ENCODE measurements at places on chromosomes 12 and 14.

DNA sequence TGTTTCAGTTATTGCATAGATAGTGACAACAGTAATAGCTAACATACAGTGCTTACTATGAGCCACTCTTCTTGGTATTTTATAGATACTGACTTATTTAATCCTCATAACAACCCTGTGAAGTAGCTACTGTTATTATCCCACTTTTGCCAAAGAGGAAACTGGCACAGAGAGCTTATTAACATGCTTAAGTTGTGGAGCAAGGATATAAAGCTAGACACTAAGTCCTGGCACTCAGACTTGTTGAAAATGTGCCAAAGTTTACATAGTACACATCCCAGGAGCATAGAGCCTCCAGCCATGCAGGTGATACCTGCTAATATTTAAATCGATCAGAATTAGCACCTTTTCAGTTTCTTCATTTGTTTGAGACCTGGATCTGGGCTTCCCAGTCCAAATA, 41.8 kb downstream of the VEZT start:
- no peak for DNase-seq

DNA sequence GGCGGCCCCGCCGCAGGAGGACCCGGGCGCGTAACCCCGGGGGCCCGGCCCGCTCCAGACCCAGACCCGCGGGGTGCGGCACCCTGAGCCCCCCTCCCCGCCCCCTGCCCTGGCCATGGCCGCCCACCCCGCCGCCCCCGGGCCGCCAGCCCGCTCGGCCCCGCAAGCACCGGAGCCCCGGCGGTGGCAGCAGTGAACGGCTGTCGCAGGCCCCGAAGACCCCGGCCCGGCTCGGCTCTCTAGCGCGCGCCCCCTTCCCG, 221 bp downstream of the MARCHF9 start:
- DNase-seq = no peak

- no peak for DNase-seq
These were observed 54.0 kb downstream of the SLC38A1 start for GRCh38 chr12:46214668-46215436.

DNA sequence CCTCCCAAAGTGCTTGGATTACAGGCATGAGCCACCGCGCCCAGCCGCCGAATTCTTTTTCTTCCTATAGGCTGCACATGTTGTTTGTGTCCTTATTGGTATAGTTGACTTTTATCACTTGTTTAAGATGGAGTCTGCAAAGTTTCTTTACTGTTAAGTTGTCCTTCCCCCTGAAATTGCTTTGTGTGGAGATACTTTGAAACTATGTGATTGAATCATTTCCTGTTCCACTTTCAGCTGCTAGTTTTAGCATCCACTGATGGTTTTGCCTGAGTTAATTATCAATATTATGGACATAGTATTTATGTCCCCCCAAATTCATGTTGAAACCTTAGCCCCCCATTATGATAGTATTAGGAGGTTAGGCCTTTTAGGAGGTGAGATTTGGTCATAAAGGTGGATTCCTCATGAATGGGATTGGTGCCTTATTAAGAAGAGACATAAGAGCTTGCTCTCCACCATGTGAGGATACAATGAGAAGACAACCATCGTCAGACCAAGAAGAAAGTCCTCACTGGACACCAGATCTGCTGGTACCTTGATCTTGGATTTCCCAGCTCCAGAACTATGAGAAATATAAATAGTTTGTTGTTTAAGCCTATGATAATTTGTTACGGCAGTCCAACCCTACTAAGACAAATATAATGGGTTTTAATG, 34.9 kb downstream of the PPHLN1 start:
- no peak for DNase-seq

DNA sequence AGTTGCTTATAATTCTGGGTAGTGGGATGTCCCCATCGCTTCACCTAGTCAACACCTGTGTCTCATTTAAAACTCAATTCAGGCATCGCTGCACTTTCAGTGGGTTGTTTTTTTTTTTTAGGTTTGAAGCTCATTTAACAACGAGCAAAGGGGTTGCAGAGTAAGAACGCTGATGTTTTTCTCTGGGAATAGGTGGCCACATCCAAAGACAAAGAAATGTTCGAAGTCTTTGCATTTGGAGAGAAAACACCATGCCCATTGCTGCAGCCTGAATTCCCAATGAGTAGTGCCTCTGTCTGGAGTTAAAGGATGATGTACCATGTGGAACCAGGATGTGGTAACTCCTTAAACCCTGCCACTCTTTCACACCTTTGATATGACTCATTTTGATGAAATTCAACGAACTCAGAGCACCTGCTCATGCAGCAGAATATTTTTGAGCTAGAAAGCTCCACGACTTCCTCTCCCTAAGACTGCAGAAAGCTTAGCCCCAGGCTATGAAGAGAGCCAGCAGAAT, 35.1 kb upstream of the BATF start:
- DNase-seq = no peak

GRCh38 chr14:50820786-50821509, 10.0 kb downstream of the NIN start:
- no peak for DNase-seq

- DNase-seq = no peak
These were observed 46.6 kb downstream of the SMIM41 start for GRCh38 chr12:52126050-52126604.

DNA sequence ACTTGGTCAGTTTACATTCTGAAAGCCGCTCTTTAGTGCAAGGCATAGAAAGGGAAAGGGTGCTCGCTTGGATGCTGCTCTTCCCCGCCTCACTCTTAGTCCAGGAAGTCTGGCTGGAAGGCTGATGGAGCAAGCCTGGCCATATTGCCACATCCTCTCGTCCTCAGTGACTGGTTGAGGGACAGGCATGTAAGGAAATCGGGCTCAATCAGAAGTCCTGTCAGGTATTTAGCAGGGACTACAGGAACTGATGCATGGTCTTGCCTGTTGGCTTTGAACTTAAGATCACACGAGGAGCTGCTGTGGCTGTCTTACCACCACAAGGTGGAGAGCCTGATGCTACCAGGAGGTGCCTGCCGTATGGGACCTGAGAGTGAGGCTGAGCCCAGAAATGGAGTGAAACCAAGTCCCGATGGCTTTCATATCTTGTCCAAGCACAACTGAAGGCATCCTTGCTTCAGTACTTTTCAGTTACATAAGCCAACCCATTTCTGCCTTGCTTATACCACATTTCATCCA, 10.7 kb upstream of the C12orf75 start:
- DNase-seq = no peak

GRCh38 chr12:26818201-26818600, 14.8 kb downstream of the ITPR2 start:
- DNase-seq = no peak

DNA sequence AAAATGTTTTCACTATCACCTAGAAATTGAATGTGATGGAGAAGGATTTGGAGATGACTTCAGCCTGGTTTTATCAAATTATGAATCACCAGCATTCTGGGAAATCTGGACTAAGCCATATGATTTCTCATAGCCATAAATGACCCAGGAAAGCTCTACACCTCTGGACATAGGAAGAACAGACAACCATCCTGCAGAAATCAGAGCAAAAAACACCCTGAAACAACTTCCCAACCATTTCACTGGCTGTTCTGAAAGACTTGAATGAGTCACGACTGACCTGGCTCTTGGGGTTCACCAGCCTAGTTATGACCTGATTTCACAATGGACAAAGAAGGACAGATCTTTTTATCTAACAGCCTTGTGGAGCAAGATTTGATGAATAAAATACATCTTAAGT, 123.8 kb downstream of the KCNH5 start:
- no peak for DNase-seq
